ENCODE measurements at places on chromosomes 11 and 22. TPM values are rescaled to one million over a fixed set of nuclear protein-coding genes. Genes with fewer than 3 reads are reported as not detected.

Gene SCGB2A2
- not detected for total RNA-seq

Gene KRTAP5-8
- not detected for total RNA-seq

Gene MS4A3
- not detected for total RNA-seq

Gene ELF5
- total RNA-seq = not detected

Gene EMID1
- 0.09 TPM for total RNA-seq

Gene B3GAT3
- total RNA-seq = 16.7 TPM

Gene UBE4A
- total RNA-seq = 20.3 TPM

Gene DDTL
- 4.1 TPM for total RNA-seq

Gene PPP6R3
- 75.3 TPM for total RNA-seq

Gene CNTN5
- not detected for total RNA-seq

Gene ENDOD1
- 30.3 TPM for total RNA-seq

Gene OR51L1
- total RNA-seq = not detected

Gene C22orf31
- total RNA-seq = not detected

Gene DUSP8
- total RNA-seq = 0.09 TPM

Gene APOL4
- total RNA-seq = 8.7 TPM

Gene IGSF22
- not detected for total RNA-seq

Gene ZP1
- total RNA-seq = 0.32 TPM

Gene MUC5AC
- total RNA-seq = not detected

Gene RNF121
- 33.4 TPM for total RNA-seq

Gene CELSR1
- total RNA-seq = 1.4 TPM

Gene SEC14L6
- total RNA-seq = 0.16 TPM

Gene RIMBP3C
- total RNA-seq = 0.47 TPM

Gene PDGFD
- 0.86 TPM for total RNA-seq

Gene OR52B4
- not detected for total RNA-seq

Gene MS4A8
- total RNA-seq = not detected

Gene SMC1B
- not detected for total RNA-seq

Gene MMP8
- under 0.01 TPM for total RNA-seq

Gene TMPRSS13
- total RNA-seq = not detected

Gene GAL
- 0.09 TPM for total RNA-seq

Gene OR51E1
- total RNA-seq = not detected

Gene CASP5
- under 0.01 TPM for total RNA-seq

Gene APOBEC3B
- 0.09 TPM for total RNA-seq

Gene PVALB
- total RNA-seq = not detected

Gene OR51A2
- total RNA-seq = not detected

Gene IL10RA
- total RNA-seq = not detected

Gene GSC2
- total RNA-seq = not detected

Gene TBX10
- total RNA-seq = not detected

Gene GAL3ST1
- total RNA-seq = not detected

Gene MMP7
- not detected for total RNA-seq

Measured in bronchial smooth muscle cell (primary cell).